ENCODE measurements at places on chromosomes 12 and 14. TPM values are rescaled to one million over a fixed set of nuclear protein-coding genes. Genes with fewer than 3 reads are reported as not detected.

DNA sequence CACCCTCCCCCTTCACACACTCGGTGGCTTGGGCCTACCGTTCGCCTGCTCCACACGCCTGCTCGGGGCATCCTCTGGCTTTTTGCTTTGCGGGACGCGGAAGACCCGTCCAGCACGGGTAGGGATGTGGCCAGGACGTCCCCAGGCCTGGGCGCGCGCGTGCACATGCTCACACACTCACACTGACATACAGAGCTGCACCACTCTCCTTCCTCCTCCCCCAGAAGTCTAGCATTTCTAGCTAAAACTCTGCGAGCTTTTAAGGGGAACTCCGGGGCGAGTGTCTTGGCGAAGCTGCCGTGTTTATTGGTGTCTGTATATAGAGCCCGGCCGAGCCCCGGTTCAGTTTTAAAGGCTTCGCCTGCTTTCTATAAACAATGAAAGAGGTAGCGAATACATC, 5.0 kb downstream of the TBX5 start:
- DNase-seq, result no peak

DNA sequence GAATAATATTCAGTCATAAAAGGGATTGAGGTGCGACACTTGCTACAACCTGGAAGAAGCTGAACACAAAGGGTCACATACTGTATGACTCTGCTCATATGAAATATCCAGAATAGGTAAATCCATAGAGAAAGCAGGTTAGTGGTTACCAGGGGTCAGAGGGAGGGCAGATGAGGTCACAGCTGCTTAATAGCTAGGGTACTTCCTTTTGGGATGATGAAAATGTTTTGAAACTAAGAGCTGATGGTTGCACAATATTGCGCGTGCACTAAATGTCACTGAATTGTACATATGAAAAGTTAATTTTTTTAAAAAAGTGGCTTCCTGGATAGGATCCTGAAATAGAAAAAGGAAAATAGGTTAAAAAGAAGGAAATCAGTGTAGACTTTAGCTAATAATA, 23.8 kb downstream of the NEUROD4 start:
- peak; percentile 49 for DNase-seq

GRCh38 chr12:42704810-42705401, 115.4 kb upstream of the PRICKLE1 start:
- no peak for DNase-seq

The TAS2R9 gene
- total RNA-seq, result not detected

The TUNAR gene
- not detected for total RNA-seq

The KRT5 gene
- total RNA-seq, result 0.79 TPM

The GLIPR1L1 gene
- not detected for total RNA-seq

- no peak for DNase-seq
These were observed 181.5 kb downstream of the FOXA1 start for GRCh38 chr14:37413504-37414003.

GRCh38 chr12:2054091-2055018, 1.6 kb downstream of the CACNA1C start:
- DNase-seq, result peak; percentile 11

The LALBA gene
- total RNA-seq, result not detected

The TCL1B gene
- total RNA-seq, result not detected

GRCh38 chr14:77026930-77027537, 1.5 kb downstream of the IRF2BPL start:
- peak; percentile 89 for DNase-seq

The ALDH6A1 gene
- 23.0 TPM for total RNA-seq

The P2RX7 gene
- 11.6 TPM for total RNA-seq

GRCh38 chr12:52518574-52519386, 1.4 kb downstream of the KRT5 start:
- DNase-seq, result no peak

- DNase-seq, result no peak
These were observed 149.0 kb upstream of the GSC start for GRCh38 chr14:94918896-94919295.

DNA sequence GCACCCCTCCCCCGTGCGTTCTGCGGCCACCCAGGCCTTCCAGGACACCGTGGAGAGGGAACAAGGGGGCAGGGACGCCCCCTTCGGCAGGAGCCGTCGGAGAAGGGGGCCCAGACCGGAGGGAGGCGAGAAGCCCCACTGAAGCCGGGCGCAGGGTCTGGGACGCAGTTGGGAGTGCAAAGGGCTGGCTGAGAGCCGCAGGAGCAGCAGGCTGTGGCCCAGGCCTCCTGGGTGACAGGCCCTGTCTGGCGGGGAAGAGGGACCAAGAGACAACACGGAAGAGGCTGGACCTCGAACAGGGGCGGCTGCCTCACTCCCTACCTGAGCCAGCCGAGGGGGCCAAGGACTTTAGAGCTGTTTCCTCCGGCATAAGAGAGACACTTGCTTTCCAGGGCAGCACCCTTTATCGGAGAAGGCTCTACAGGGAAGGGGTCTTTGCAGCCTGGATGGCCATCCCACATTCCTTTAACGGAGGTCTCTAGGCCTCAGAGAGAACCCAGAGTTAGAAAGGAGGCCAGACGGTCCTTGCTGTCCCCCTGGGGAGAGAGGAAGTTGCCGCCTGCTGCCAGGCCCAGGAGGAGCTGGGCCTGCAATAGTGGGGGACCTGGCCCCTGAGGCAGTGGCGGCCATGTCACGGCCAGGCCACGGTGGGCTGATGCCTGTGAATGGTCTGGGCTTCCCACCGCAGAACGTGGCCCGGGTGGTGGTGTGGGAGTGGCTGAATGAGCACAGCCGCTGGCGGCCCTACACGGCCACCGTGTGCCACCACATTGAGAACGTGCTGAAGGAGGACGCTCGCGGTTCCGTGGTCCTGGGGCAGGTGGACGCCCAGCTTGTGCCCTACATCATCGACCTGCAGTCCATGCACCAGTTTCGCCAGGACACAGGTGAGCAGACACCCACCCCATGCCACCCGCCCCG, 1.3 kb downstream of the DTX1 start:
- DNase-seq, result no peak

DNA sequence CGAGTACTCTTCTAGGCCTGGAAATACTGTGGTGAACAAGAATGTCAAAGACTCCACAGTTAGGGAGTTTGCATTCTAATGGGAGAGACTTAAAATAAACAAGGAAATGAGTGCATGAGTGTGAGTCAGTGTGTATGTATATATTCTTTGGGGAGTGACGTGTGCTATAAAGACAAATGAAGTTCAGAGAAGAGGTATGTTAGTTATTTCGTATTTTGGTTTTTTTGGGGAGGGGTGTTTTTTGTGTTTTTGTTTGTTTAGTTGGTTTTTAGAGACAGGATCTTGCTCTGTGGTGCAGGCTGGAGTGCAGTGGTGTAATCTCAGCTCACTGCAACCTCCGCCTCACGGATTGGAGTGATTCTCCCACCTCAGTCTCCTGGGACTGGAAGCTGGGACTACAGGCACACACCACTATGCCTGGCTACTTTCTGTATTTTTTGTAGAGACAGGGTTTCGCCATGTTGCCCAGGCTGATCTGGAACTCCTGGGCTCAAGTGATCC, 74.3 kb downstream of the SRGAP1 start:
- no peak for DNase-seq

DNA sequence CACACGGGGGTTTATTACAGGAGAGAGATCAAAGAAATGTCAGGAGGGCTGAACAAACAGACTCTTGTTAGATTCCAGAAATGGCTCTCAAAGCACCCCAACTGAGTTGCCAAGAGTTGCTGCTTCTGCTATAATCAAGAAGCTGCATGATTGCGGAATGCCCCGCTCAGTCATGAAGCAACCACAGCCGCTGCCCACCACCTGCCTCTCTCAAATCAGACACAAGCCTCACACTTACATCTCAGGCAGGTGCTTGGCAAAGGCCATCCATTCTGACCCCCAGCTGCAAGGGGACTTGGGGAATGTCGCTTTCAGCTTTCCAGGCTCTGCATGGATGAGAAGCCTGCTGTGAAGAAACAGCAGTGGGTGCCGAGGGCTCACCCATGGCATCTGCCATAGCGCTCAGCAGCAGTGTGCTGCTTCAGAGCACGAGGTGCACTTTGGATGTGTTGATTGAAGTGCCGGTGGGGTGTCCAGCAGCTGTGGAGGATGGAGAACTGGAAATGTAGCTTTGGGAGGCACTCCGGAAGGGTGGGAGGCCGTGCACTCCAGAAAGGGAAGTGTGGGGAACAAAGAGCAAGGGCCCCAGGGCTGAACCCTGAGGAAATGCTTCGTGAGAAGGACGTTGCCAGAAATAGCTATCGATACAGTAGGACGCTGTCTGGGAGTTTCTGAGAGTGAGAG, 37.7 kb downstream of the LRRC74A start:
- peak; percentile 73 for DNase-seq

The ALDH1L2 gene
- total RNA-seq, result 29.3 TPM

The SVOP gene
- not detected for total RNA-seq

- DNase-seq, result peak; percentile 37
These were observed 56.2 kb downstream of the DUSP16 start for GRCh38 chr12:12506496-12506890.

- no peak for DNase-seq
These were observed 2.5 kb upstream of the MAPK1IP1L start for GRCh38 chr14:55048900-55049436.

DNA sequence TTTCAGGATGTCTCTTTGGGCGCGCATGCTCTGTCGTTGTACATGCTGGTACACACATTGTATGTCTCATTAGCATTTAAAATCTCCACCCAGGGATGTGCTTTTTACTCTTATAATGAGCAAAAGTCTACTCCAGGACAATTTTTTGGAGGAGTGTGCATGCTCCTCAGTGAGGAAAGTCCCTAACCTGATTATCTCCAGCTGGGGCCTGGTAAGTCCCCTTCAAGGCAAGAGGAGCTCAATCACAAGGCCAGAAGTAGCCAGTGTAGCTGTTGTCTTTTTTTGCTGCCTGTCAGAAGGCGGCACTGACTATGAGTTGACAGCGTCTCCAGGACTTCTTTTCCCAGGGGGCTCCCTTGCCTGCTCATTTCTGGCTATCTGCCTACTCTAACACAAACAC, 218.3 kb upstream of the CNTN1 start:
- peak; percentile 1 for DNase-seq

Data from left lung (tissue), 14 donors.